ENCODE measurements at places on chromosomes 11 and 22.

- DNase-seq = no peak
Observed at GRCh38 chr22:22533863-22534262, 13.8 kb upstream of the ZNF280A start.

DNA sequence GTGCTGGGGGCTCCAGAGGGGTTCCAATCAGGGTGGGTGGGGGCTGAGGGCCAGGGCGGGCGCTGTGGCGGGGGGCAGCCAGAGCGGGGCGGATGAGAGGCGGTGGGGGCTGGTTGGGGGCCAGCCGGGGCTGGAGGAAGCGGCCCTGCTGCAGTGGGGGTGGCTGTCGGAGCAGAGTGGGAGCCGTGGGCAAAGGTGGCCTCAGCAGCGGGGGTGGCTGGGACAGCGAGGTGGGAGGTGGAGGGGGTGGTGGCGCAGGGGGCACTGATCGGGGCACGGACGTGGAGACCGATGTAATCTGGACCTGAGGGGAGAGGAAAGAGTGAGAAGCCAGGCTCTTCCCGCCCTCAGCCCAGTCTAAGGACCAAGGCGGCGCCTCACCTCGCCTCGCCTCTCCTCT lies 5.1 kb downstream of the RCOR2 start:
- no peak for DNase-seq

GRCh38 chr11:70072461-70072860 lies 5.7 kb upstream of the ANO1 start:
- DNase-seq = no peak

DNA sequence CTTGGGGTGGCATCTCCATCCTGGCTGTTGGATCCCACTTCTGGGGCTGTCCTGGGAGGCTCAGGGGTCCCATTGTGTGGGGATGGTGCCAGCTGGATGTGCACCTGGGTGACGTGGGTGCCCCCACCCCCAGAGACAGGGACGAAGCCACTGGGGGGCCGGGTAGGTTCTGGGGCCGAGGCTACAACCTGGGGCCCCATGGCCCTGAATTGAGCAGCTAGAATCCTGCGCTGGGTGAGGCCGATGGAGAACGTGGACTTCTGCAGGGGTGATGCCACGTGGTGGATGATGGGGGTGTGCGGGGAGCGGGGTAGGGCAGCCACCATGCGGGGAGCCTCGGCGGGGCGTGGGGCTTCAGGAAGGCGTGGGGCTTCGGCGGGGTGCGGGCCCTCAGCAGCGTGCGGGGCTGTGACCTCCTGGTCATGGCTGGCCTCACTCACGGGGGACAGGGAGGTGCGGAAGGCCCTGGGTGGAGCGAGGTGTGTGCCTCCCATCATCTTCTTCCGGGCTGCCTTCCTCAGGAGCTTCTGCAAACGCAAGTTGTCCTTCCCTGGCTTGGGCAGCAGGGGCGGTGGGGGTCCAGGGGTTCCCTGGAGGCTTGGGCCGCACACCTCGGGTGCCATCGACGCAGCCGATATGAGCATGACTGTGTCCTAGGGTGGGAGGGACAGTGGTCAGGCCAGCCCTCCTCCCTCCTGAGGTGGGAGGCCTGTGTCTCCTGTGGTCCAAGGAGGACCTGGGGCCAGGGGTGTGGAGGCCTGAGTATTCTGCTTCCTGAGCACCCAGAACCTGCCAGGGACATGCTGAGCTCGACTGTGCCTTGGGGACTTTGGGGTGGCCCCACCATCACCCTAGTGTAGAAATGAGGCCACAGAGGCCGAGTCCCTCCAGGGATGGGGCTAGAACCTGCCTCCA lies 1.5 kb downstream of the PRR33 start:
- no peak for DNase-seq

GRCh38 chr22:20062766-20063083 lies 17.3 kb upstream of the DGCR8 start:
- DNase-seq = no peak
